ENCODE measurements at places on chromosomes 3 and 15.

DNA sequence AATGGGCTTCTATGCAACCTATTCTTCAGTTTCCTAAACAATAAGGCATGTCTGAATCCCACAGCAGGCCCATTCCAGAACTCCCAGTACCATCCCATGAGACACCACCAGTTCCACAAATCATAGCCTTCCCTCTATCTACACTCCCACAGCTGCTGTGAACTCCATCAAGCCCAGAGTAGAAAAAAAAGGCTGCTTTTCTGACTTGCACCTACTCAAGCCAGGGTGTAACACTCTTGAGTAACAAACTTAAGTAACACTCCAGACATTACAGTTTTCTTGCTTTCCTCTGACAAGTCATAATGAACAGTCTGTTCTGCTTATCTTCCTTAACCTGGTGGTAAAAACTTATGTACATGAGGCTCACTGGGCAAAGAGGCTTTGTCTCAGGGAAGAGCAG is 283.1 kb downstream of the NFKBIZ start:
- DNase-seq = no peak

GRCh38 chr15:42065033-42065432 is 29.3 kb downstream of the PLA2G4D start:
- no peak for DNase-seq

- no peak for DNase-seq
Measured at GRCh38 chr3:173702561-173702960, 305.0 kb downstream of the NLGN1 start.

GRCh38 chr15:29612701-29613100 is 209.6 kb downstream of the TJP1 start:
- DNase-seq = no peak

GRCh38 chr3:180358179-180358578 is 243.8 kb upstream of the TTC14 start:
- DNase-seq = no peak

DNA sequence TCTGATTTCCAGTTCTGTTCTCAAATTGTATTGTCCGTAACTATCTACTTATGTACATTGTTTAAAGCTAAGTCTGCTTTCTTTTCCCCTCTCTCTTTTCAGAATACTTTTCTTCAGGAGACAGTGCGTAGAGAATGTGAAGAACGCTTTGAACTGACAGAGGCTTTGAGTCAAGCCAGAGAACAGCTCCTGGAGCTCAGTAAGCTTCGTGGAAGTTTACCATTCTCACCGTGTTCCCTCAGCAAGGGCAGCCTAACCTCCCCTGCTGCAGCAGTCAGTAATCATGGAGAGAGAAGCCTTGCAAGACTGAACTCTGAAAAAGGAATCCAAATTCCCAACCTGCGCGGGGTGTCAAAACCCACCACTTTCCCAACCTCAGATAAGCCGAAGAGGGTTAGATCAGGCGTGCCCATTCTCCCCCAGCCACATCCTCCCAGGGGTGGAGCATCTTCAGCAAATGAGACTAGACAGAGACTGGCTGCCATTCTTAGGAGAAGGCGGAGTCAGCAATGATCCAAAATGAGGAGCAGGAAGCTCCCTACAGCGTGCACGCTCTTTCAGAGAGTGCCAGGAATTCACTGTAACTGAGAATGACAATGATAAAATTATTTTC is 114.6 kb downstream of the CCNL1 start:
- DNase-seq = no peak

DNA sequence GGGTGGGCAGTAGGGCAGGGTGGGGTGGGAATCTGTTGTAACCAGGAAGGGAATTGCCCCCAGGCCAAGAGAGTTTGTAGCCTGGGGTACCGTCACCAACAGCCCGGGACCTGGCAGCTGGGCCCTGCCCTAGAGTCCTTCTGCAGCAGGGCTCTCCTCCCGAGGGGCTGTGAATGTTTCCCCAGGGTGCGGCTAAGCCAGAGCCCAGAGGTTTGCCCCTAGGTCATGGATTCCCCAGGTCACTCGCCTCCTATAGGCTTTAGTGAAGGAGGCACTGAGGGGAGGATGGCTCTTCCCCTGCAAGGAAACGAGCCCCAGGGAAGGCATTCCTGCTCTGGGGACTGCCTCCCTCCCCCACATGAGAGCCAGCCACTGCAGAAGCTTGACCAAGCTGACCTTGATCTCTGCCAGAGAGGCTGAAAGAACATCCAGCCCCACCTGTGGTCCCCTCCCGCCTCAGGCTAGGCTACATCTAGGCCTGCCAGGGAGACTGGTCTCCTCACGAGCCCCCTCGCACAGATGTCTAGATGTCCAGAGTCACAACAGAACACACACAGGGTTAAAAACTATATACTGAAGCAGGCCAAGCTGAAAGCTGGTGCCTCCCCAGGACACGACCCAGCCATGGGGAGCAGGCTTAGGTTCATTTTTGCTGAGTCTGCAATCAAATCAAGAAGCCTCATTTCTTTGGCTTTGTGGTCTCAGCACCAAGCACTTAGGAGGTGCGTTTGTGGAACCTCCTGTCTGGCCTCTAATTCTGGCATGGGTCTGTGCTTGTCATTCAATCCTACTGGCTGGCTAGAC is 69.1 kb upstream of the TAMM41 start:
- DNase-seq = no peak

GRCh38 chr3:84165328-84165727 is 793.5 kb upstream of the CADM2 start:
- no peak for DNase-seq

DNA sequence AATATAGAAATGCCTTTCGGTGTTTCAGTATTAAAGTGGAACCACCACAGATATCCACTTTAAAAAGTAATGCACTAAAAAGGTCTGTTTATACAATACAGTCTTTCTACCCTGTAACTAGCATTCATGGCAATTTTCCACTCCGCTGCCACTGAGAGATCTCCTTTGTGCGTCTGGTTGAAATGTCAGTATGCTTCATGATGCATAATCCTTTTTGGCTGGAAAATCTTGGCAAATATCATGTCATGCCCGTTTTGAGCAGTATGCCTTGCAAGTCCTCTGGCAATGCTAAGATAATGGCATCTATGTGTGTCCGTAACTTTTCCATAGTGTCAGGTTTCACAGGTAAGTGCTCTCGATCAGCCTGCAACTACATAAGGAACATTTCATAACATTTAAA is 30.8 kb upstream of the ARF4 start:
- DNase-seq = no peak

DNA sequence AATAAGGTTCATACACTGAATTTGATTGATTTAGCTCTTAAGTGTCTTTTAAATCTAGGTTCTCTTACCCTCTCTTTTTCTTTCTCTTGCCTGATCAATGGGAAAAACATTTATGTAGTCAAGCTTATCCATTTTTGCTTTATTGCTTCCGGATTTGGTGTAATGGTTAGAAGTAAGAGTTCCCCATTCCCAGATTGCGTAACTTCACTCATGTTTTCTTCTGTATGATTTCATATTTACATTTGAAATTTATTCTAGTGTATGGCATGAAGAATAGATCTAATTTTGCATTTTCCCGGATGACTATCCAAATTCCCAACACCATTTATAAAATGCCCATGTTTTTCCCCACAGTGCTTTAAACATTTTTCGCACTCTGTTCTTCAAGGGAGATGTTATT is 27.9 kb upstream of the SV2B start:
- DNase-seq = no peak

GRCh38 chr3:100358413-100358812 is 23.9 kb downstream of the NIT2 start:
- DNase-seq = no peak

DNA sequence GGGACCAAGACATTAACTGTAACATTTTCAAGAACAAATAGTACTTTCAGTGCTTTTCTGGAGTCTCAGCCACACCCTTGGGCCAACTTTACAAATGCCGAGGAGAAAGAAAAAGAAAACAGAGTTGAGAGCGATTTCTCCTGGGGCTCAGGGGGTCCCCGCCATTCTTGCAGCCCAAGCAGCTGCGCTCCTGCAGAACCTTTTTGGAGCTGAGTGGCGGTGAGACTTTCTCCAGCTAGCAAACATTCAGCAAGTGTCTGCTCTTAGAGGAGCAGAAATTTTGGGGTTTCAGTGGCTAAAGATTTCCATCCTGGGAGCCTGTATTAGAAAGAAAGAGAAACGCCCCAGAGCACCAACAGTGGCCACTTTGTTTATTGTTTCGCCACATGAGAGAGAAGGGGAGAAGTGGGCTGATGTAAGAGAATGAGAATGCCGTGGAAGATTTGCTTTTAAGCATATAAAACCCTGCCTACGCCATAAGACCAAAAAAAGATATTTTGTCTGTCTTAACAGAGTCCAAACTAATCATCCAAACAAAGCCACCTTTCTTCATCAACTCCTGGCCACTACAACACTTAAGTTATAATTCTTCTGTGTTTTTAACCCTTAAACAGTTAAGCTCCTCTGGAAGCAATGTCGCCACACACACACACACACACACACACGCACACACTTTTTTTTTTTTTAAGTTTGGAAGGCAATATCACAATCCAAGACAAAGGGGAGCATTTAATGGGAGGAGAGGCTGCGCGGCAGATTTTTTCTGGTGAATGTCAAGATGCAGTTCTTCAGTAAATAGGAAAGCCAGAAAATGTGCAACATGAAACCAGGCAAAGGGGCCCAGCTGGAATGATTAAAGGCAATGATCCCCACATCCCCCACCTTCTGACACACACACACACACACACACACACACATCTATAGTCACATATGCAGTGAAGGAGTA is 19.2 kb downstream of the EID1 start:
- no peak for DNase-seq

DNA sequence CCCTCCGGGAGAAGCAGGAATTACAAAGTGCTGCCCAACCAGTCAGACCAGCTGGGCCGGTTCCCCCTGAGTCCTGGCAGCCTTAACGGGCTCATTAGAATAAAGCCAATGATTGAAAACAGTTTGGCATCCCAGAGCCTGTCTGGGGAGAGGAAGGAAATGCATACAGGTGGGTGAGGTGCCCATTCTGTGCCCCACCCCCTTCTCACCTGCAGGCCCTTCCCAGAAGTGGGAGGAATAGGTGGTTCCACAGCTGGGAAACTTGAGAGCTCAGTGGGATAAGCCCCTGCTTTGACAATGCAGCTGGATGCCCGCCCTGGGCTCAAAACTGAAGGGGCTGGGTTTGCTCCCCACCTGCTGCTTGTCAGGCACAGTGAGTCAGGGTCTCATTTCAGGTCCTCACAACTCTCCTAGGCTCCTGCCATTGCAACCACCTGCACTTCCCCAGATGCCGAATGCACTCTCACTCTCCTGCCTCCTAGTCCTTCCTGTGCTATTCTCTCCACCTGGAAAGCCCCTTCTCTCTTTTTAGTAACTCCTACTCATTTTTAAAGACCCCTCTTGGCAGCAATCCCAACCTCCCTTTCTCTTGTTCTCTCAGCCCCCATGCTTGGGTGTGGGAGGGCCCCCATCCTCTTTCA is 5.5 kb upstream of the BUB1B start:
- no peak for DNase-seq

DNA sequence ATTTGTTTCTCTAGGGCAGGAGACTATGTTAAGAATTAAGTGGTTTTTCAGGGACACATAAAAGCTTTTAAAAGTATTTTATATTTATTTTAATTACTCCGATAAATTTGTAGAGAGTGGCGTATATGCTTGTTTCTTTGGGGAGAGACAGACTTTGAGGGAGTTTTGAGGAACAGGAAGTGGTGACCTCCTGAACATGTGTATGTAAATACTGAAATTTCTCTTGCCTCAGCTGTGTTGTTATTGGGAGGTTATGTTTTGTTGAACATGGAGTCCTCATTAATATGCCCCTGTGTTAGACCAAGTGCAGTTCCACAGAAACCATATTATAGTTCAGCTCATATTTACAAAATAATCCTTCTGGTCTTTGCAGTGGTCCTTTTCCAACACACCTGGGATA is 41.8 kb upstream of the UTS2B start:
- DNase-seq = no peak

- DNase-seq = no peak
Measured at GRCh38 chr3:194231929-194232832, 96.2 kb downstream of the HES1 start.

DNA sequence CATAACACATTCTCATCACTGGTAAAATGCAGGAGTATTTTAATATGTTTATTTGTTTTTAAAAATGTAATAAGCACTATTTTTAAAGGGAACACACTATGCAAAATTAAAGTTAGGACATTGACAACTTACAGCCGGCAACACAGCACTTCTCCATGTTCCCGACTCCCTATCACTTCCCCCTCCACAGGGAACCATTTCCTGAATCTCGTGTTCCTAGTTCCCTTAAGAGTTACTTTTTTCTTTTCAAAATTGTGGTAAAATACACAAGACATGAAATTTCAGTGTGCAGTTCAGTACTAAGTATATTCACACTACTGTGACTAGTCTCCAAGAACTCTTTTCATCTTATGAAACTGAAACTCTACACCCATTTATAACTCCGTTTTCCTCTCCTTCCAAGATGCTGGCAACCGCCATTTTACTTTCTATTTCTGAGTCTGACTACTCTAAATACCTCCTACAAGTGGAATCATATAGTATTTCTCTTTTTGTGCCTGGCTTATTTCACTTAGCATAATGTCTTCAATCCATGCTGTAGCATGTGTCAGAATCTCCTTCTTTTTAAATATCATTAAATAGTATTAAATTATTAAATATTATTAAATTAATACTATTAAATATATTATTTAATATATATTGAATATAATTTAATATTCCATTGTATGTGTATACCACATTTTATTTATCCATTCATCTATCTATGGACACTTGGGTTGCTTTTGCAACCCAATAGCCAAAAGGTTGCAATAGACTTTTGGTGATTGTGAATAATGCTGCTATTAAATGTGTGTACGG is 25.9 kb upstream of the UBE2Q2 start:
- no peak for DNase-seq
